Stimulated activated naive CD8-positive, alpha-beta T cell treated with anti-CD3 and anti-CD28 coated beads, Interleukin-15, amount 100 ng/mL, for 72 hours (primary cell): ENCODE measurements at places on chromosomes 1 and 21.

- no peak for DNase-seq
Measured at GRCh38 chr1:66695116-66695515, 57.1 kb upstream of the DYNLT5 start.

DNA sequence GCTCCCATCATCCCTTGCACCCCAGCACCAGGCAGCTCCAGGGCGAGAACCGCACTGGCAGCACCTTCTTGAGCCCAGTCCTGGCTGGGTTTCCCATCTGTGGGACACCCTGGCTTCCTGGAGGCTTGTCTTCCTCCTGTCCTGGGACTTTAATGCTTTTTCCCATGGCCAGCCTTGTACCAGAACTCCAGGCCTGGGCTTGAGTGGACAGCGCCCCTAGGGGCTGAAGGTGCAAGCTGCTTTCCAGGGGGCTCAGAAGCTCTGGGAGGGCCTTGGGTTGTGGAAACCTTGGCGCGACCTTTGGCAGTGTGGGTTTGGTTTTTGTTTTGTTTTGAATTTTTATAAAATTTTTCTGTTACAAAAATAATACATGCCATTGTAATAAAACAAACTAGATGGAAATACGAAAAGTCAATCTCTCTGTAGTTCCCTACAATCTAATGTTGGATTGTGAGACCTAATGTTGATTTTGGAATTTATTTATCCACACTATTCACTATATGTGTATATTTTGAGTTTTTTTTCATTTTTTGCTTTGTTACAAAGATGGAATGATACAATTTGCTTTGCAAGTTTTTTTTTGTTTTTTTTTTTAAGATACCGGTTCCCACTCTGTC, 33.8 kb upstream of the RPL11 start:
- peak; percentile 44 for DNase-seq

DNA sequence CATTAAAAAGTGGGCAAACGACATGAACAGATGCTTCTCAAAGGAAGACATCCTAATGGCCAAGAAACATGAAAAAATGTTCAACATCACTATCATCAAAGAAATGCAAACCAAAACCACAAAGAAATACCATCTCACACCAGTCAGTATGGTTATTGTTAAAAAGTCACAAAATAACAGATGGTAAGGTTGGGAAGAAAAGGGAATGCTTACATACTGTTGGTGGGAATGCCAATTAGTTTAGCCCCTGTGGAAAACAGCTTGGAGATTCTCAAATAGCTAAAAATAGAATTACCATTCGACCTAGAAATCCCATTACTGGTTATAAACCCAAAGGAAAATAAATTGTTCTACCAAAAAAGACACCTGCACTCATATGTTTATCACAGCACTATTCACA, 369.4 kb downstream of the KCNH1 start:
- no peak for DNase-seq

DNA sequence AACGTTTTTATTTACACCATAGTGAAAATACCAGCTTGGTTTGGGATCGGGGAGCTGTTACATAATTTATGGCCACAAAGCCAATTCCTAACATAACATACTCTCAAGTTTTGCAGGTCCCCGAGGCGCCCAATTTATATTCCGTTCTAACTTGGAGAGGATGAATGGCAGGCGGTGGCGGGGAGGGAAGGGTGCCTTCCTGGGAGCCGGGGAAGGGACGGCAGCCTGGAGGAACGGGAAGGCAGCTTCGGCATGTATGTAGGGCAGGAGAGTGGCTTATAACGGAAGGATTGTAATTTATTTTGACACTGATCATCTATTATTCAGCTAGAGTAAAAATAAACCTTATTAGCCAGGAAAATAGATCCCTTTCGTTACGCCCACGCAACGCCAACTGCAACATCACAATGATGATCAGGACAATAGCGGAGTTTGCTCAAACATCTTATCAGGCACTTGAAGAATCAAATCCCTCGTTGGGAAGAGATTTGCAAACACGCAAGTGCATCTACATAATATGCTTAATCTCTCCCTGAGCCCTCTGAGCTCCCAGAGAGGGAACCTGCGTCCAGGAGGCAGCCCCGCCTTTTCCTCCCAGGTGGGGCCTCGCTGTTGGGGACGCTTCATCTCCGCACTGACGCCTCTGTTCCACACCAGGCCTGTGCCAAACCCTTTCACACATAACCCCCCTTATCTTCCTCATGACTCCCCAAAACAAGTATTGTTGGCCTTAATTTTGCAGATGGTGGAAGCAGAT, 93.7 kb upstream of the C1orf174 start:
- no peak for DNase-seq

- DNase-seq: no peak
Measured at GRCh38 chr1:205940710-205941109, 2.5 kb downstream of the SLC26A9 start.

DNA sequence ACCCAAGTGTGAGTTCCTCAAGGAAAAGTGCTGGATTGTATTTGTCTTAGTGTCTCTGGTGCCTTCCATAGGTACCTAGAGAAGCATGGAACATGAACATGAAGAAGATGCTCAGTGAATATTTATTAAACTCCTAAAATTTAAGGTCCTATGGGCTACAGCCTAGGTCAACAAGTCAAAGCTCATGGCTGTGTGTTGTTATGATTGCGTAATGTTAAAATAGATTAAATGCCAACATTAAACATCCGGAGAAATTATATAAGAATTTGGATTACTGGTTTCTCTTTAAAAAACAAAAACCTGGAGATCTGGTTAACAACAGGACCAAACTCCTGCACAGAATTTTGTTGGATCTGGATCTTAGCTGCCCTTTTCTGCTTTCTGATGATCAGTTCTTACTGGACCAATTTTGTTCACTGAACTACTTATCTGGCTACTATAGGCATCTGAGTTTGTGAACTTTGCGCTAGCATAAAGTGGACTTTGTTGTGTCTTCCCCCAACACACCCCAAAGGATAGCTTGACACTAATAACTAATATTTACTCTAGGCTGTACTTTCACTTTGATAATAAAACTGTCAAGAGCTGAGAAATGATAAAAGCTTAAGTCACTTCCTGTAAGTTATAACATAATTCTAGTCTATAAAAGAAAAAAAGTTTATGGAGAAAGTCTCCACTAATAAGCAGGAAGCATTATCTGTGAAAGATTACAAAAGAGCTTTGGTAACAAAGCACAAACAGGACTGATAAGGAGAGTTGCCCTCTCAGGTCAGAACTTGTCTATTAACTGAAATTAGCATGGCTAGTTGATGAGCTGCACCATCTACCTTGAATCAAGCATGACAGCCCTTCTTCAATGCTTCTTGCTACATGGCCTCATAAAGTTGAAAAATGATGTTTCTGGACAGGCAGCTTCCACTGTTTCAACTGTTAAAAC, 20.7 kb downstream of the F5 start:
- no peak for DNase-seq

DNA sequence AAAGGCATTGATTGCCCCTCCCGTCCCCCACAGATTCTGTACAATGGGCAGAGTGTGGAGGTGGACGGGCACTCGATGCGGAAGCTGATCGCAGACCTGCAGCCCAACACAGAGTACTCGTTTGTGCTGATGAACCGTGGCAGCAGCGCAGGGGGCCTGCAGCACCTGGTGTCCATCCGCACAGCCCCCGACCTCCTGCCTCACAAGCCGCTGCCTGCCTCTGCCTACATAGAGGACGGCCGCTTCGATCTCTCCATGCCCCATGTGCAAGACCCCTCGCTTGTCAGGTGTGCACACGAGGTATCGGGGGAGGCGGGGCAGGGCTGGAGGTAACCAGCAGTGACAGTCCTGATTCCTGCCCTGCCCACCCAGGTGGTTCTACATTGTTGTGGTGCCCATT, 44.8 kb upstream of the KDM4A start:
- no peak for DNase-seq

DNA sequence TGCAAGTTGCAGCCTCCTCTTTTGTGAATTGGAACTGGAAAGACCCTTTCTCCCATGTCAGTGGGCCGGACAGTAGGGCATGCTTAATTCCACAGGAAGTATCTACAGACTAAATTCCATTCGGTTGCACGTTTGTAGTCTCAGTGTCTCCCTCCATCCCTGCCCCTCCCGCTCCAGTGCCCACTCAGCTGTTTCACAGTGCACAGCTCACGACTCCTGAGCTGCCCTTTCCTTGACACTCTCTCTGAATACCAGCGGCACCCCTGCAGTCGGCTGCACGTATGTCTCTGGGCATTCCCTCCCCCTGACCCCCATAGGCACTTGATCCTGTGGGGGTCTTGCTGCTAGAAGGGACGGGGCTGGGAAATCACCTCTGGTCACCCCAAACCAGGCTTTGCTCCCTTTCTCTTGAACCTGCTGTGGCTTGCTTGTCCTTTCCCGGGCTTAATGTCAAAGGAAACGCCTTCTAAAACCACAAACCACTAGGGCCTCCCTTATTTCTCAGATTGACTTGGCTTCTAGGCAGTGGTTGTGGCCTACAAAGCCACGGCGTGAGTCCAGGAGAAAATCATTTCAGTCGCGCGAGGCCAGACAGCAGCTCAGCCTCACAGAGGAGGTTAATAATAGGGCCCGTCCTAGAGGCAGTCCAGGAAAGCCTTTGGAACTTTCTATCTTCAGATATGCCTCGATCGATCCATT, 365.3 kb upstream of the PROX1 start:
- DNase-seq: peak; percentile 9

DNA sequence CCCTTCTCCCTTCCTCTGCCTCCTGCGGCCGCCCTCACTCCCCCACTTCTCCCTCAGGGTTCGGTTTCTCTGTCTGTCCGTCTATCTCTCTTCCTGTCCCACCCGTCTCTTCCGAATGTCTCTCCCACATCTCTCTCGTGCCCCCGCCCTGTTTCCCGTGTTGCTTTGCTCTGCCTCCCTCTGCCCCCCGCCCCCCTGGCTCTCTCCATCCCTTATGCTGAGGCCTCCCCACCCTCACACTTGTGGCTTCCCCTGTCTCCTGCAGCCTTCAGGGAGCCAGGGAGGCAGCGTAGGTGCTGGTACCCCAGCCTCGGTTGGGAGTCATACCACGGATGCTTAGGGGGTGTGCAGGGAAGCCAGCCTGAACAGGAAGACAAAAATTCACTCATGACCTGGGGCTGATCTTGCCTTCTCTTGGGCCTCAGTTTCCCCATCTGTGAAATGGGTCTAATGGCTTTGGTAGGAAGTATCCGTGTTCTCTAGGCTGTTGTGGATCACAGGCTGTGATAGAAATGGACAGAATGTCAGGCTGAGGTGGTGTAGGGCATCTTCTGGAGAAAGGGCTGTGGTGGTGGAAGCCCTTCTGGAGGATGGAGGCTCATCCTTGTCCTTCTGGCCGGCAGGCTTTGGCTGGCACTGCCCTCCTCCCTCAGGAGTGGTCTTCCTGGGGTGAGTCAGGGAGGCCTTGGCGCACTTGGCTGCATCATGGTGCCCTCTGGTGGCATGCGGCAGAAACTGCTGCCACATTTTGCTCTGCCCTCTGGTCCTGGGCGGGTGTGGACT, 55.5 kb downstream of the FOXO6 start:
- DNase-seq: peak; percentile 64

DNA sequence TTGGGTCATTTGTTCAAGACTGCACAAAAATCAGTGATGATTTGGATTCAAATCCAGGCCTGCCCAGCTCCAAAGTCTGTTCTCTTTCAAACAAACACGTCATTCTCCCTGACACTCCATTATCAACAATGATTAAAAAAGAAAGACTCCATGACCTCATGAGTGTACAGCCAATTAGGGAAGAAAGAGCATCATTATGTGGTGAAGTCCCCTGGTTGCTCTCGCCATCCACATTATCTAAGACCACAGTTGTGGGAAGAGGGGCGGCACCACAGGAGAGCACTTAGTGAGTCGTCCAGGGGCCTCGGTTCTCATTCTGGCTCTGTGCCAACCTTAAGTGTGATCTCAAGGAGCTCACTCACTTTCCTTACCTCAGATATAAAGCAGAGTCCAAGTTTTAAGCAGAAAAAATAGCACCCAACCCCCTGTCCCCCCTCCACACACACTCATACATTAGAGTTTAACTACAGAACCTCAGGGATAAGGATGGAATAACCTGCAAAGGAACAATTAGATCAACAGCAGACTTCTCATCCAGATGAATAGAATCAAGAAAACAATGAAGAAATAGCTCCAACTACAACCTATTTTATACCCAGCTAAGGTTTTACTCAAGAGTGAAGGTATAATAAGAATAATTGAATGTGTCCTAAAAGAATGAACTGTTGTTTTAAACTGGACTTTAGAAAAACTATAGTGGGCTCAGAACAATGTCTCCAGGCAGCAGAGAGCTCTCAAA, 47.8 kb downstream of the COL6A1 start:
- peak; percentile 32 for DNase-seq

- no peak for DNase-seq
Measured at GRCh38 chr21:44730028-44730395, 18.6 kb upstream of the TSPEAR start.

- no peak for DNase-seq
Measured at GRCh38 chr1:110040548-110040947, 6.1 kb downstream of the STRIP1 start.

GRCh38 chr1:24683713-24684162, 40.6 kb downstream of the SRRM1 start:
- no peak for DNase-seq

DNA sequence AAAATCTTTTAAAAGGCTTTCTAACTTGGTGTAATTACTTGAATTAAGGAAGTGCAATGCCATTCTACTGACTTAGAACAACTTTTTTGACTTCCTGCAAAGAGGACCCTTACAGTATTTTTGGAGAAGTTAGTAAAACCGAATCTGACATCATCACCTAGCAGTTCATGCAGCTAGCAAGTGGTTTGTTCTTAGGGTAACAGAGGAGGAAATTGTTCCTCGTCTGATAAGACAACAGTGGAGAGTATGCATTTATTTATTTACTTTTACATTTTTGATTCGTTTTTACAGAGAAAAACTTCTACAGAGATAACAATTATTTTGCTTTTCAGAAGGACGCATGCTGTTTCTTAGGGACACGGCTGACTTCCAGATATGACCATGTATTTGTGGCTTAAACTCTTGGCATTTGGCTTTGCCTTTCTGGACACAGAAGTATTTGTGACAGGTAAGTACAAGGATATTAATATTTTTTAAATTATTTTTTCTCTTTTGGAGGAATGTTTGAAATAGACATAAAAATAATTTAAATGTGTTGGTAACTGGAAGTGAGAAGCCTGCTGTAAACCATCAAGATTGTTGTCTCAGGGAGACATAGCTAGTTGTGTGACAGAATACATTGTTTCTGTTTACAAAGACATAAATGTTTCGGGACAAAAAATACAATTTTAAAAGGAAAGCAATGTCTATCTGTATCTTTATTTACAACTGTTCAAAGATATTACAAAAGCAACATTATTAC, at the start of gene PTPRC:
PTPRC (plus strand) TSS at position 147 of the 742 bp plus-strand sequence; CDS start at position 376, 229 bp downstream.
- no peak for DNase-seq

DNA sequence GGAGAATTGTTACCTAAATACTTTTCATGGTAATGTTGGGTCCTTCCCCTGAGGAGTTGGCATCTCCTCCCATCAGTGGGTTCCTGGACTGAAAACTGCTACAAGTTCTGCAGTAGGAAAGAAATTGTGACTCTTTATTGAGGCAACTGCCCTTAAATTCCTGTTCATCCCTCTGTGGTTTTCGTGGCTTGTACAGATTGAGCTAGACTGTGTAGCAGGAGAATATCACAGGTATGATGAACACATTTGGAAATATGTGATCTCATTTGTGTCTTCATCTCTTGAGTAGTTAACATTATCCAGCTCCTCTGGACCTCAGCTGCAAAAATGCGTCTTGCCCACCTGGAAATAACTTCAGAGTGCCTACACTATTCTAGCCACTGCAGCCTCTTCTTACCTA, 390.6 kb downstream of the PTPRC start:
- no peak for DNase-seq

GRCh38 chr1:204660509-204660908, 25.0 kb downstream of the LRRN2 start:
- no peak for DNase-seq

- no peak for DNase-seq
Measured at GRCh38 chr1:154091706-154092105, 63.2 kb downstream of the NUP210L start.
